Activated CD4-positive, alpha-beta T cell treated with anti-CD3 and anti-CD28 coated beads for 36 hours (primary cell): ENCODE measurements at places on chromosomes 6 and 20. TPM values are rescaled to one million over a fixed set of nuclear protein-coding genes. Genes with fewer than 3 reads are reported as not detected.

PSORS1C1 gene
- 0.18 TPM for total RNA-seq

OPRM1 gene
- total RNA-seq: not detected

TMEM244 gene
- total RNA-seq: not detected

MYLK2 gene
- total RNA-seq: 0.39 TPM

HMGCLL1 gene
- not detected for total RNA-seq

SNRNP48 gene
- 20.9 TPM for total RNA-seq

MOXD1 gene
- total RNA-seq: not detected

MMP24 gene
- total RNA-seq: not detected

SIM1 gene
- total RNA-seq: not detected

EPPIN gene
- total RNA-seq: not detected

PNLDC1 gene
- 0.11 TPM for total RNA-seq

NFYA gene
- 38.2 TPM for total RNA-seq

HLA-DQB2 gene
- total RNA-seq: 0.61 TPM

TCF15 gene
- not detected for total RNA-seq

PRRT1 gene
- total RNA-seq: 0.79 TPM

PLCB4 gene
- not detected for total RNA-seq

TMEM151B gene
- not detected for total RNA-seq

CD93 gene
- total RNA-seq: 0.84 TPM

DSN1 gene
- 20.7 TPM for total RNA-seq

MUCL3 gene
- not detected for total RNA-seq

NRSN1 gene
- not detected for total RNA-seq

MEP1A gene
- not detected for total RNA-seq

UNC5CL gene
- total RNA-seq: 1.8 TPM

RAET1L gene
- total RNA-seq: not detected

MYBL2 gene
- total RNA-seq: 113 TPM

CPNE5 gene
- total RNA-seq: 1.3 TPM

TPX2 gene
- total RNA-seq: 179 TPM

SNAP91 gene
- not detected for total RNA-seq

SFTA2 gene
- not detected for total RNA-seq

PROKR2 gene
- total RNA-seq: not detected

PNPLA1 gene
- not detected for total RNA-seq

SLC17A3 gene
- total RNA-seq: 0.33 TPM

SPTLC3 gene
- total RNA-seq: 1.3 TPM

SMIM13 gene
- total RNA-seq: 7.9 TPM

COL19A1 gene
- total RNA-seq: not detected

ERVFRD-1 gene
- not detected for total RNA-seq

IPCEF1 gene
- 11.6 TPM for total RNA-seq

ARG1 gene
- not detected for total RNA-seq

IL17A gene
- 9.1 TPM for total RNA-seq

C20orf202 gene
- total RNA-seq: not detected
